ENCODE measurements at places on chromosomes 2 and 18.

- no peak for DNase-seq
Observed at GRCh38 chr2:69086466-69086865, 73.5 kb downstream of the ANTXR1 start.

DNA sequence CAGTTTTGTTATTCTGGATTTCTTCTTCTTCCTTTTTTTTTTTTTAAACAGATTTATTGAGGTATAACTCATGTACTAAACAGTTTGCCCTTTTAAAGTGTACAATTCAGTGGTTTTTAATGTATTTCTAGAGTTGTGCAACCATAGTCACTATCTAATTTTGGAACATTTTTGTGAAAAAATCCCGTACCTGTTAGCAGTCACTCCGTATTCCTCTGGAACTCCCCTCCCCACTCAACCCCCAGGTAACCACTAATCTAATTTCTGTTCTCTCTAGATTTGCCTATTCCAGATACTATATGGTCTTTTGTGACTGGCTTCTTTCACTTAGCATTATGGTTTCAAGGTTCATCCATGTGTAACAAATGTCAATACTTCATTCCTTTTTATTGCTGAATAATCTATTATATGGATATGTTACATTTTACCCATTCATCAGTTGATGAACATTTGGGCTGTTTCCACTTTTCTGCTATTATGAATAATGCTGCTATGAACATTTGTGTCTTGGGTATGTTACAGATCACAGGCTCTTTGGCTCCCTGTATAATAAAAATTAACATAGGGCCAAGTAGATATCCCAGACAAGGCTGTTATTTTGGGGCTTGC is 21.9 kb downstream of the EHBP1 start:
- no peak for DNase-seq

GRCh38 chr2:218722419-218722818 is 11.8 kb downstream of the TTLL4 start:
- no peak for DNase-seq

- no peak for DNase-seq
Observed at GRCh38 chr18:69974365-69974764, 26.7 kb upstream of the CD226 start.

DNA sequence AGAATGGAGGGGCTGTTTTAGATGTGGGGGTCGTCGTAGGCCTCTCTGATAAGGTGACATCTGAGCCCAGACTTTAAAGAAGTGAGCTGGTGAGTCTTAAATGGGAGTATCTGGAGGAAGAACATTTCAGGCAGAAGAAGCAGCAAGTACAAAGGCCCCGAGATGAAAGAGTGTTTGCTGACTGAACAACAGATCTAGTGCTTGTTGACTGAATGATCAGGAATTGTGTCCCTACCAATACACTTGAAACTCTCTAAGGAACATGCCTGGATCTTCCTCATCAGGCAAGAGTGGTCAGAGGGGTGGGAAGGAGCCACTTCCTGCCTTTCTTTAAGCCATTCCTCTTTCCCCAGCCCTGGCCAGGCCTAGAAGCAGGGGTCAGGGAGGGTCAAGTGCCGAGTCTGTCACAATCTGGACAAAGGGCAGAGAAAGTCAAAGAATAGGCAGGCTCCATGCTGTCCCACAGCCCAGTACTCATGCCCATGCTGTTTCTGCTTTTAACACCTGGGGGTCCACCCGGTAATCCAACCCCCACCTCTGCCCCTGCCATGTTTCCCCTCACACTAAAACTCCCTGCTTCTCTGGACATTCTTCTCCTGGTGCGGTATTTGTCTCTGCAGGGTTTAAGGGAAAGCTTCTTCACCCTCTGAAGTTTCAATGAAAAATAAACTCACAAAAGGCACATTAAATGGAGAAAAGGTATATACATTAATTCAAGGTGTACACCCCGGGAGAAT is 3.0 kb upstream of the TMEM37 start:
- DNase-seq = no peak

DNA sequence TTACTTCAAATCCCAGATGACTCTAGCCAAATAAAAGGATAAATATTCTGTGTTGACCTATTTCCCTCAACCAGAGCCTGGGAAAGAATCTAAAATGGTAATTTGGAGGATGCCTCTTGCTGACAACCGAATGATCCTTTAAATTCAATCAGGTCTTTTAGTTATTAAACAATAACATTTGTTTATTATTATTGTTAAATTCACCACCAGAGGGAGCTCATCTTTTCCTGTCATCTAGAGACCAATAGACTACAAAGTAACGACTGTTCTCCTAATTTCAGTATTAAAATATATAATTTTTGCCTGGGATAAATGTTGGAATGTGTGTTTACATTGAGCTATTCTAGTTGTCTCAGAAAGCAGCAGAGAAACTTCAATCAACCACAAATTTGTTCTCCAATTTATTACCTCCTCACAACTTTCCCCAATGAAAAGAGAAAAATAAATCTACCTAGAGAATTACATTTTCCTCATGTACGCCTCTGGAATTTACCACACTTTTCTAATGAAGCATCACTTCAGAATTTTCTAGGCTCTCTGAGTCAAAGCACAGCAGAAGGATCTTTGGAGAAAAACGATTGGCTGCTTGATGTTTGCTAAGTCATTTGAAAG is 142.7 kb downstream of the SCG2 start:
- no peak for DNase-seq

- DNase-seq = no peak
Observed at GRCh38 chr18:70513502-70514171, 224.8 kb downstream of the SOCS6 start.

DNA sequence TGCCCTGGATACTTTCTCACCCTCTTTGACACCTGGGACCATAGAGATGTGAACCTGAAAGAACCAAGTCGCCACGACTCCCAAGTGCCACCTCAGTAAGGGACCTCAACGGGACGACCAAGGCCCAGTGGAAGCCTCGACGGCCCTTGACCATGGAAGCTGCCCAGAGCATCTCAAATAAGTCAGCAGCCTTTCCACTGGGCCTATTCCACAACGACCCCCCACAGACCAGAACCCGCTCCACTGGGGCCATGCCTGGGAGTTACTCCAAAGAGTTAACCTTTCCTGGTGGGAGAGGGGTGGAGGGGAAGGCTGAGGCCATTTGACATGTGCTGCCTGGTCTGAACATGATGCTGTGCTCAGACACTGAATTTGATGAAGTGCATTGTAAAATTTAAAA is 146.9 kb downstream of the KLHL29 start:
- no peak for DNase-seq

- DNase-seq = no peak
Observed at GRCh38 chr2:148721991-148722777, 77.6 kb downstream of the EPC2 start.

DNA sequence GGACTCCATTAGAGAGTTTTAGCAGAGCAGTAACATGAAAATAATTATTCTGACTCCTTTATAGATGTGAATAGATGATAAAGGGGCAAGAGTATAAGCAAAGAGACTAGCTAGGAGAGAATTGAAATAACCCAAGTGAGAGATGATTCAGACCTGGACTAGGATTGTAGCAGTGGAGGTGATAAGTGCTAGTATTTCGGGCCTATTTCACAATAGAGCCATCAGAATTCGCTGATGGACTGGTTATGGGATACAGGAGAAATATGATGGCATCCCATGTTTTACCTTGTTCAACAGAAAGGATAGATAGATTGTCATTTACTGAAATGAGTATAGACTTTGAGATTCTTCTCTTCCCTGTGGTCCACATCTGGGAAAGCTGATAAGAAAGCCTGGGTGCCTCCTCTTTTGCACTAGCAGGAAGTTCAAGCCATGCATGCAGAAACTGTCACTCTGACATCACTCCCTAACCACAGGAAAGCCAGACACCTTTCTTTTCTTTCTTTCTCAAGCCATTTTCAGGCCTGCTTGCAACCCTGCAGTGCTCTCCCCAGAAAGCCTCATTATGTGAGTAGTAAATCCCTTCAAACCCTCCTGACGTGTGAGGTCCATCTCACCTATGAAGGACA is 25.3 kb downstream of the DYNAP start:
- DNase-seq = no peak

DNA sequence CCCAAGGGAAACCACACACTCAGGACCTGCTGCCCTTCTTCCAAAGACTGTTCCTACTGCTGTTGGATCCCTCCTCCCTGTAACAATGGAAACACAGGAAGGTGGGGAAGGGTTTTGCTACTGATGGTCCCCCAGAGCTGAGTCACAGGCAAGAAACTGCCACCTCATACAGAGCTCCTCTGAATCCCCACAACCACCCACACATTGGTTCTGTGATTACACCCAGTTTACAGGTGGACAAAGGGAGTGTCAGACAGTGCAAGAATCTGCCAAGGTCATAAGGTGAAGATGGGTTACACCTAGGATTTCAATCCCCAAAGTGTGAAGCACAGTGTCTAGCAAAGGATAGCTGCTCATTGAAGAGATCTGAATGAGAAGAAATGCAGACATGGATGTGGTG is 141.7 kb upstream of the LMAN1 start:
- no peak for DNase-seq

- DNase-seq = no peak
Observed at GRCh38 chr2:229408356-229408755, 137.3 kb upstream of the PID1 start.

GRCh38 chr2:233143700-233144331 is 83.7 kb downstream of the INPP5D start:
- DNase-seq = no peak

- DNase-seq = no peak
Observed at GRCh38 chr2:28588292-28588670, 92.4 kb downstream of the PLB1 start.

DNA sequence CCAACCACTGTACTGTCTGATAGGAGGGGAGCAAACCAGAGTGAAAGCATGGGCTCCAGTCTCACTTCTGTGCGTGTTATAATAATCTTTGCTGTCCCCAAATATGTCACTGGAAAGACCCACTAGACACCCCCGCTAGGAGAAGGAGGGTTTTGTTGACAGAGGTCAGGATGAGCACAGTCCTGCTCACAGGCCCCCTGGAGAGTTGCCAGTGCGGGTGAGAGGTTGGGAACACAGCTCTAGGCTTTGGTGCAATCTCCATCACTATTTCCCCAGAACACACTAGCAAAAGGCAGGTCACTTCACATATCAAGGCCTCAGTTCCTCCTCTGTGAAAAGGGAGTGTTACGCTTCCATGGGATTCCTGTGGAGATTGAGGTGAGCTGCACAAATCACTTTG is 9.7 kb downstream of the XDH start:
- DNase-seq = no peak

- DNase-seq = no peak
Observed at GRCh38 chr2:237120916-237121315, 35.2 kb downstream of the COPS8 start.

- no peak for DNase-seq
Observed at GRCh38 chr2:37920570-37920969, 4.5 kb upstream of the RMDN2 start.

DNA sequence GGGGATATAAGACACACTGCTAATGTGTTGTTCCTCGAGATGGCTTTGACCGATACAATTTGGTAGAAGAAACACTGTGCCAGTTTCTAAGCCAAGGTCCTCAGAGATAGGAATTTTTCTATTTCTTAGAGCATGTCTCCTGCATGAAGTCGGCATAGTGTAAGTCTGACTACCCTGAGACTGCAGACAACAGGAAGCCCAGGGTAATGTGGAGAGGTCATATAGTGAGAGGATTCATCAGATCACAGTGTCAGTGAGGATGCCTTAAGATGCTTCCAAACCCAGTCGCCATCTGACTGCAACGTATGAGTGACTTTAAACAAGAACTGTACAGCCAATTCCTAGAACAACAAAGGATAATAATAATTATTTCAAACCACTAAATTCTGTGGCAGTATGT is 818.3 kb upstream of the GYPC start:
- DNase-seq = no peak

- DNase-seq = no peak
Observed at GRCh38 chr2:28583899-28584553, 88.2 kb downstream of the PLB1 start.

DNA sequence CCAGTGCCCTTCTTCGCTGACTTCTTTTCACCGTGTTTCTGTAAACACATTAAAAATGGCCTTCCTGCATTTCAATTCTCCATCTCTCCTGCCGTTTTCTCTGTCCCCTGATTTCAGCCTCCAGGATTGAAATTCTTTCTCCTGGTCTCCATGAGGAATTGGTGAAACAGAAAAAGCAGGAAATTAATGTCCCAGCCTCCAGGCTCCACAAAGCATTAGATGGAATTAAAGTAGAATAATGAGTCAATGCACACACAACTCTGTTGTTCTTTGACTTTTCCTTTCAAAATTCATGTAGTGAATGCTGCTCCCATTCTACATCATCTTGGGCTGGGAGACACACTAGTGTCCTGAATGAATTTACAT is 209.5 kb downstream of the KLHL29 start:
- DNase-seq = no peak

DNA sequence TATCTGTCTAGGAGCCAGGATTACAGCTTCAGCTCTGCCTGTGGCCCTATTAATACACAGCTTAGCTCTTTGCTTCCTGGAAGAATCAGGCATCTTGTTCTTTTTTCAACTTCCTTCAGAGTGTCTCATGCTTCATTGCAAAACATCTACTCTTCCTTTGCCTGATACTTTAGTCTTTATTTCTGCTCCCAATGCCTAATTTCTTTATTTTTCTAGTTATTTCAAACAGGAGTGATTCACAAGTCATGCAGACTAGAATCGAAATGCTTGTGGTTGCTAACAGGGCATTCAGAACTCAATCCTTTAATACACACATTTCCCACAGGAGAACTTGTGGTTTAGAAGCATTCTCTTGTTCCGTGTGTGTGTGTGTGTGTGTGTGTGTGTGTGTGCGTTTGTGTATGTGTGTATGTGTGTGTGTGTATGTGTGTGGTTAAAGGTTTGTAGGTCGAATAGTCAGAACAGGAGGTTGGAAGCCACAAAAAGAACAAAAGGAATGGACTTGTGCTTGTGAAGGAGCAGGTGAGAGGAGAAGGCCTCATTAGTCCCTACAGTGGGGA is 28.3 kb upstream of the INSIG2 start:
- no peak for DNase-seq

- no peak for DNase-seq
Observed at GRCh38 chr2:241180495-241180894, 8.0 kb upstream of the ANO7 start.

- no peak for DNase-seq
Observed at GRCh38 chr2:165067643-165068486, 112.5 kb upstream of the SLC38A11 start.

DNA sequence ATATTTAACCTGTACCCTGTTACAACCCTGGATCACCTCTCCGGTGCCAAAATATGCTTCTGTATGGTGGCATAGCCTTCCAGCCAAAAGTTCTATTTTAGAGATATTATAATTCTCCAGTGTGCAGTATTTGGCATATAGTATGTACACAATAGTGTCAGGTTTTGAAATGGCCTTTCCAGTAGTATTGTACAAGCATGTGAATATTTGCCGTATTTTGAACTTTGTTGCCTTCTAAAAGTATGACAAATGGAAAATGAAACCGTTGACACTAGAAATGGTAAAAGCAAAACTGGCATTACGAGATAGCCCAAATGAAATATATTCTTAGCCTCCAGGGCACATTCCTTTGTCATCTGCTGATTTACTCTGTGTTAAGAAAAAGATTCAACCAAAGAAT is 431.2 kb downstream of the LRP1B start:
- DNase-seq = no peak

- no peak for DNase-seq
Observed at GRCh38 chr2:137748533-137748932, 215.7 kb upstream of the HNMT start.

Data from effector memory CD8-positive, alpha-beta T cell (primary cell).